Mucosa of descending colon (tissue), 3 donors: ENCODE measurements at places on chromosomes 13 and 19. TPM values are rescaled to one million over a fixed set of nuclear protein-coding genes. Genes with fewer than 3 reads are reported as not detected.

- DNase-seq: peak; percentile 10
These were observed 5.3 kb upstream of the KPTN start for GRCh38 chr19:47489072-47489914.

DNA sequence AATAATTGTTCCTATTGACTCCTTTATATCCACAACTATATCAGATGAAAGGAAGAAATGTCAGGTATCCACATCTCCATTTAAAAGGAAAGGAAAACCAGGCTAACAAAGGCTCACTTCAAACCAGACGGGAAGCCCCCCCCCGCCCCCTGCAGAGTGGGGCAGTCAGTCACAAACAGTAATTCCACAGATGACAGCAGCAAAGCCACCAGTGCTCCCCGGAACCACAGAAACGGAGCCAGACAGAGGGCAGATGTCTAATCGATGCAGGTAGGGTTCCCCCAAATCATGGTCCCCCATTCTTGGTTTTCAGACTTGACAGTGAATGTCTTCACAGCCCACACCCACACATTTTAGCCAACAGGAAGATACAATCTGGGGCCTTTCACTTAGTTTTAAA lies 100.8 kb downstream of the STK24 start:
- DNase-seq: no peak

GRCh38 chr13:91247768-91248167 lies 99.7 kb upstream of the MIR17HG start:
- no peak for DNase-seq

DNA sequence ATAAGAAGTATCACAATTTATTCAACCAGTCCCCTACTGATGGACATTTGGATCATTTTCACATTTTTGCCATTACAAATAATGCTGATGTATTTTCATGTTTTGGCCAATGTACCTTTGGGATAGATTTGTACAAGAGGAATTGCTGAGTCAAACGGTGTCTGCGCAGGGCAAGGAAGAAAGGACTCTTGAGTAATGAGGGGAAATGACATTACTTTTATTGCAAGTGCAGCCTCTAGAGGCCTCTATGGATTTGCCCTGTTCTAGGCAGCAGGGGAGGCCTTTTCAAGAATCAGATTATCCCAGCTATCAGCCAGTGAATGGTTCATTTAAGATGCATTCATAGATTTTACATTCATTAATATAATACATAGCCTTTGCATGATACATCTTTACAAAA lies 32.9 kb upstream of the GTF3A start:
- DNase-seq: no peak

DNA sequence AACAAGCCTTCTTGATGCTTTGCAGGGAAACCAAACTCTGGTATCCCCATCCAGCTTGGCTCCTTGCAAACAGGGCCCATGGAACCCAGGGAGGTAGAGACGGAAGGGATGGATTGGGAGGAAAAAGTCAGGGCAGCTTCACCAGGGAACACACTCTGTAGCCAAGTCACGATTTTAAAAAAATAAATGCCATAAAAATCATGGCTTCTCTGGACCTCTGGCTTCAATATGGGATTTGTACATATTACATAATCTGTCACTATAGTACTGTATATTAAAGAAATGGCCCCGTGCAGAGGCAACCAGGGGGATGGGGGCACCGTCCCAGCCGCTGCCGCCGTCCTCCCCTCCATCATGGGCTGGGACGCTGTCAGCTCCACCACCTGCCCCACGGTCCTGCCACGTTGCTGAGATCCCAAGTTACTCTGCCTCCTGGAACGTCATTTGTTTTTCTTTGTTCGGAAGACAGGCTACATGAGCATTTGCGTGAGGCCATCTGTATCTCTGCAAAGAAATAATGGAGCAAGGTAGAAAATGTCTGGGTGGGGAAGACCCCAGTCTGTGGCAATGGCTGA lies 313.3 kb downstream of the ZNF536 start:
- no peak for DNase-seq

DNA sequence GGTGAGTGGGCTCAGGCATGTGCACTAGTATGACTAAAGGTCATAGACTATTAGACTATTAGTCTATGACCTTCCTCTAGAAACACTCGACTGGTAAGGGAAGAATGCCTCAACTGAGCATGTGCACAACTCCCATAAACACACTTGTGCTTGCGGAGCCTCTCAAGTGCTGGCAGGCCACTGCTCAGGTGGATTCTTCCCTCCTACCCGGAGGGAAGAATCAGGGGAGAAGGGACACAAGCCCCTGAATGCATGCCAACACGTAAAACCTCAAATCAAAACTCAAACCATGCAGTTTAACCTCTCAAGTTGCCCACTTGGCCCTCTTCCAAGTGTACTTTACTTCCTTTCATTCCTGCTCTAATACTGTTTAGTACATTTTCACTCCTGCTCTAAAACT lies 287.6 kb upstream of the SGCG start:
- no peak for DNase-seq

DNA sequence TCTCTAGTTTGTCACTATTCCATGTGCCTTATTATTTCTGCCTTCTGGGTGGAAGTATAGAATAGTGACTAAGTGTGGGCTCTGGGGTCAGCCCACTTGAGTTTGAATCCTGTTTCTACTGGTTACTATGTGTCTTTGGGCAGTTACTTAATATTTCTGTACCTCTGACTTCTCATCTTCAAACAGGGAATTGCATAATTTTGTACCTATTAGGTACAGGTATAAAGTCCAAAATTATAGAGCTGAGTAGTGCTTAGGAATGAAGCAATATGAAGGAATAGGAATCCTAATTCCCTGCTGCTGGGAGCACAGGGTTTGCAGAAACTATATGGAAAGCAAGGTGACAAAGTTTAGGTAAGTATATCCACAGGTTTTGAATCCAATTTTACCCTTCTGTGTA lies 564.5 kb downstream of the GPC5 start:
- no peak for DNase-seq

DNA sequence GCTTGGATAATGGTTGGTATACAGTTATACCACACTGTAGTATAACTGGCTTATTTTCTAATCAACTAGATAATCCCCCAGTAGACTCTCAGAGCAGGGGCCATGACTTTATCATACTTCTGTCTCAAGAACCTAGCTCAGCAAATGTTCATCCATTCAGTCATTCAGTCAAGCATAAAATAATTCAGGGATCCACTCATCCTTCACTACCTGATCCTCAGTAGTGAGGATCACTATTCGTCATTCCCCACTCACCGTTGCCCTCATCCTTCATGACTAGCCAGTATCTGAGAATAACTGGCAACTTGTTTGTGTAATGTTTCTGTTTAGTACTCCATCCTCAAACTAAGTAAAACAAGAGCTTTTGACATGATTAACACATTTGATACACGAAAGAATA lies 77.6 kb downstream of the TSC22D1 start:
- DNase-seq: no peak

DNA sequence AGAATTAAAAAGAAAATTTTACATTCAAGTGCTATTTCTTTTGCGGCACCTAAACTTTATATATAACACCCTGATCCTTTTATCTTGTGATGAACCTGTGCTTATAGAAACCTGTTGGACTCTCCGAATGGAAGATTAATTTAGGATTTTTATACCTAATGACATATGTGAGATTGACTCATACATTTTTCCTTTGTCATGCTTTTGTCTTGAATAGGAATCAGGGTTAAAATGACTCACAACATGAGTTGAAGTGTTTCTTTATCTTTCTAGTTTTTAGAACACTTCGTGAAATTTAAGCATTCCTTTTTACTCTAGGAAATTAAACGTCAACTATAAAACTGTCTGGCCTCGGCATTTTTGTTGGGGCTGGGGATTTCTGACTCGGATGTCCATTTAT lies 378.9 kb downstream of the PCDH20 start:
- no peak for DNase-seq

Gene ZNF254
- 17.3 TPM for total RNA-seq

Gene KLK15
- total RNA-seq: 2.3 TPM

Gene CABP5
- not detected for total RNA-seq

Gene ZNF729
- not detected for total RNA-seq

Gene KCNRG
- total RNA-seq: 1.1 TPM

Gene PODNL1
- 3.4 TPM for total RNA-seq

Gene KANK3
- total RNA-seq: 10.1 TPM
